ENCODE measurements at places on chromosomes 4 and X. TPM values are rescaled to one million over a fixed set of nuclear protein-coding genes. Genes with fewer than 3 reads are reported as not detected.
A peak's percentile ranks its signal among the peaks of the same experiment; 100 is the strongest.

DNA sequence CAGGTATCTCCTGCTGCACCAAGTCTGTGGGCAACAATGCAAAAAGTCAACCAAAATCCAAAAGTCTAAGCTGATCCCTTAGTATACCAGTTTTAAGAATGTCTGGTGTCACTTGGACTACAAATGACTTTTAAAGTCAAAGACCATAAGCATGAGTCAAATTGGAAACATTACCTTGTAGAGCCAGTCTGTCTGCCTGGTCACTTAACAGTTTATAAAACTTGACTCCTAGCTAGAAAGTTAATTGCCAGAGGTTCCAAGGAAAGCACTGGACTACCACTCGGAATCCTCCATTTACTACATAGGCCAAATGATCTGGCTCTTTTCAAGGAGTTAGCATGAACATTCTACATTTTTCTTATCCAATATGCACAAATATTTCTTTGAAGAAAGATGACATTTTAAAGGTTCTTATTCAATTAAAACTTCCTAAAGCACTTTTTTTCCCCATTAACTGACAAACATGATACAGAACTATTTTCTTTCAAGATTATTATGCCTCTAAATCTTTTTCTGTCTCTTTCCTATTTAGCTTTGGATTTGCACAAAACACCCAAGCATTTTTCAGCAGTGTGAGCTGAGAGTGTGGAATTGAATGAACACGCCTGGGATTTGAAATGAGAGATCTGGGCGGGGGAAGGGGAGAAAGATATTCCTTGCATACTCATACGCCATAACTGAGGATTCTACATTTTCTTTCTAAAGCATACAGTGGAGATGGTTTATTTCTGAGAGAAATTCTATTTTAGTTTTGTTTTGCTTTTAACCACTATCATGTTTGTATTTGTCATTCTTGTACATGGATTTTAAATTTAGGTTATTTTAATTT is 188.4 kb downstream of the SHROOM3 start:
- H3K27me3 ChIP-seq: no peaks in the 10 kb centered on the region
- peaks cover 49% of the 10 kb centered on the region for H3K4me1 ChIP-seq
- peak overlapping the region; percentile 98 for H3K27ac ChIP-seq
- DNase-seq: peak; percentile 85
- peak overlapping the region; percentile 55 for H3K4me3 ChIP-seq
- H3K36me3 ChIP-seq: no peaks in the 10 kb centered on the region

The TCEAL5 gene
- not detected for total RNA-seq

DNA sequence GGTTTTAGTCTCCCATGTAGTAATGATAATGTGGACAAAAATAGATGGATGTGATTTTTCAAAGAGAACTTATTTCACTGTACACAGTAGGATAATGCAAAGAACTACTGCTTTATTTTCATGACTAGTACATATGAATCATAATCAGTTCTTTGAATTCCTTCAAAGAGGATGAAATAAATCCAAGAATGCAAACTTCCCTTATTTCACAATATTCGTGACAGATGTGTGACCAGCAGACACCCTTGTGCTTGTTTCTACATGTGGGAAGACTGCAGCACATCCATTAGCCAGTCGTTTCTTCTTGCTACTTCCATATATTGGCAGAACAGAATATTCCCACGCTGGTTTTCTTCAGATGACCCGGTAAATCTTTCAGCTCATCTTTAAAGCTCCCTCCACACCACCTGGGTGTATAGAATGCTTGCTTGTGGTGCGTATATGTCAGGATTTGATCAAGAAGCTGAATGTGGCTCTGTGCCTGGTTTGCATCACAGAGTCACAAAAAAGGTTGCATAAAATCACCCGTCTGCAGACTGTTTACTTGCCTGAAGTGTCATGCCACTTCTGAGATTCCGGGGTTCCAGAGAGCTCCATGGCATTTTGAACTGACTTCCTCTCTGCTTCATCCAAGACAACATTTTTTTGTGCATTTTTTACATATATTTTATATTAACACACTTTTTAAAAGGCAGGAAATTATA is 47.7 kb upstream of the FAT4 start:
- no peak overlapping the region for H3K4me3 ChIP-seq
- H3K4me1 ChIP-seq: peaks cover 7% of the 10 kb centered on the region
- peak; percentile 60 for DNase-seq
- H3K36me3 ChIP-seq: no peaks in the 10 kb centered on the region
- H3K27me3 ChIP-seq: no peaks in the 10 kb centered on the region
- H3K27ac ChIP-seq: no peak overlapping the region

- H3K36me3 ChIP-seq: no peaks in the 10 kb centered on the region
- no peak for DNase-seq
- H3K4me1 ChIP-seq: peaks cover 22% of the 10 kb centered on the region
- H3K27ac ChIP-seq: no peak overlapping the region
These were observed 107.2 kb downstream of the ATP11C start for GRCh38 chrX:139825618-139826017.

GRCh38 chr4:26466578-26467270 is 23.6 kb downstream of the CCKAR start:
- H3K4me1 ChIP-seq: no peaks in the 10 kb centered on the region
- no peaks in the 10 kb centered on the region for H3K36me3 ChIP-seq
- no peaks in the 10 kb centered on the region for H3K27me3 ChIP-seq
- no peak overlapping the region for H3K27ac ChIP-seq
- no peak overlapping the region for H3K4me3 ChIP-seq

DNA sequence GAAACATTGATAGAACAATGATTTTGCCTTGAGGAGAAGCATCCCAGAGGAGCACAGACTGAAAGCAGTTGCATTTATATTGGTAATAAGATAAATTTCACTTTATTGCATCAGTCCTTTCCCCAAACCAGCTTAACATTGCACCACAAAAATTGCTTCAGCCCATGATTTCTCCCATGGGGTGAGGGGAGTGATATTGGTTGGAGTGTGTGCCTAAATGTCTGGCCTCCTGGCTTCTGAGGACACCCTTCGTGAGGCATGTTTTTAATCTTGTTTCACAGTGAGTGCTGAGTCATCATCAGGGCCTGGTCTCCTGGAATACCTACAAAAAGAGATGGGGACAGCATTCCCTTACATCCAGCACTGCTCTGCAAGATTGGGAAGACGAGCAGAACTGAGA is 487.9 kb downstream of the C4orf33 start:
- DNase-seq: no peak
- H3K27me3 ChIP-seq: no peaks in the 10 kb centered on the region
- H3K4me1 ChIP-seq: no peaks in the 10 kb centered on the region

GRCh38 chrX:20686256-20686655 is 419.5 kb upstream of the RPS6KA3 start:
- H3K27me3 ChIP-seq: 0 out of 2 replicates have a peak, but pooled peaks cover 7% of the 10 kb centered on the region
- H3K4me1 ChIP-seq: no peaks in the 10 kb centered on the region
- no peaks in the 10 kb centered on the region for H3K36me3 ChIP-seq
- DNase-seq: no peak

DNA sequence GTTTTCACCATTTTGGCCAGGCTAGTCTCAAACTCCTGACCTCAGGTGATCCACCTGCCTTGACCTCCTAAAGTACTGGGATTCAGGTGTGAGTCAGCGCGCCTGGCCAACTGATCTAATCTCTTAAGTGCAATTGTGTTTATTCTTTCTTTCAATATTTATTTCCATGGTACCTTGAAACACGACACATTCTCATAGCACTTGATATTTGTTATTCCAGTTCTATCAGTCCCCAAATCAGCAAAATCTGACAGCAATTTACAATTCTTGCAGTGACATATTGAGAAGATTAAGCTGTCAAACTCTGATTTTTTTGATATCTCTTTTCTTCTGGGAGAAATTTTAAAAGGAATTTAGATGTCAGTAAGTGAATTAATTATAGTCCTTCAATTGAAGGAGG is 218.1 kb upstream of the FAT4 start:
- H3K4me1 ChIP-seq: no peaks in the 10 kb centered on the region
- no peak overlapping the region for H3K27ac ChIP-seq
- DNase-seq: no peak
- no peaks in the 10 kb centered on the region for H3K27me3 ChIP-seq

GRCh38 chr4:185341841-185342240 is 53.9 kb downstream of the LRP2BP start:
- no peaks in the 10 kb centered on the region for H3K4me1 ChIP-seq
- no peak overlapping the region for H3K27ac ChIP-seq
- H3K27me3 ChIP-seq: no peaks in the 10 kb centered on the region
- peaks cover 2% of the 10 kb centered on the region for H3K36me3 ChIP-seq
- no peak overlapping the region for H3K4me3 ChIP-seq

DNA sequence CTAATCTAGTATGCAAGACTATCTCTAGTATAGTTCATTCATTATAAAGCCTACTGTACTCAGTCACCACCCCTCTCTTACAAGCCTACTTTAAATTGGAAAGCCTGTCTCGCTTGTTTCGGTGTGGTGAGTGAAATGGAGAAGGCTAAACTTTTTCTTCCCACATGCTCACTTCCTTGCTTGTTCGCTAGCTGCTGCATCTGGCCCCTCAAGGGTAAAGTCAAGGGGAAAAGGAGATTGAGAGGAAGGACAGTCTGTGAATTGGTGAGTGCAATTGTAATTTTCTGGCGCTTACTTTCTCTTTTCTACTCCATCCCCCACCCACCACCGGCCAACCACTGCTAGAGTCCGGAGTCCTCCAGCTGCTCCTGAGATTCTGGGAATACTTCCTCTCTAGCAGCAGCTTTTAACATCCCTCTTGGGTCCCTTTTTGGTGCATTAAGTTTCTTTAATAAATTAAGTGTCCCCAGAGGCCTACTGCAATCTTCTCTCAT is 12.1 kb upstream of the ARAP2 start:
- H3K27ac ChIP-seq: no peak overlapping the region
- H3K4me3 ChIP-seq: no peak overlapping the region
- H3K36me3 ChIP-seq: no peaks in the 10 kb centered on the region

DNA sequence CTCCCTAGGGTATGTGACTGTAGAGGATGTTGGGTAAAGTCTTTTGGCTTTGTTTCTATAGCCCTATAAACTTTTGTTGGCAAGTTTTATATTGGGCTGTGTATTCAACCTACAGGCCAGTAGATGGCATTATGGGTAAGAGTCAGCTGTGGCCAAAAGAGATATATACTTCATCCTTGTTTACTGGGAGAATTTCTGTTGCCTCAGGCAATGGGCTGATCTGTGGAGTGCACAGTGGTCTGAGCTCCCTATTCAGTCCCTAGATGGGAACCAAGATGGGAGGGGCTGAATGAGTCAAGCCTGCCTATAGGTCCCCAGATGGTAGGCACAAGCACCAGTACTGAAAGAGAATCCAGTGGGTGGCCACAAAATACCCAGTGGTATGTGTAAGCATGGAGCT is 580.6 kb downstream of the EPHA5 start:
- H3K4me1 ChIP-seq: 0 out of 2 replicates have a peak, but pooled peaks cover 12% of the 10 kb centered on the region
- no peaks in the 10 kb centered on the region for H3K27me3 ChIP-seq
- H3K36me3 ChIP-seq: no peaks in the 10 kb centered on the region
- no peak overlapping the region for H3K4me3 ChIP-seq
- DNase-seq: peak; percentile 83

- H3K4me1 ChIP-seq: no peaks in the 10 kb centered on the region
- H3K27ac ChIP-seq: no peak overlapping the region
- H3K27me3 ChIP-seq: no peaks in the 10 kb centered on the region
- DNase-seq: peak; percentile 10
- no peaks in the 10 kb centered on the region for H3K36me3 ChIP-seq
These were observed 15.0 kb upstream of the TRIM2 start for GRCh38 chr4:153189016-153189801.

GRCh38 chrX:118726396-118726795 is 1.0 kb upstream of the IL13RA1 start:
- H3K27ac ChIP-seq: peak overlapping the region; percentile 95
- H3K36me3 ChIP-seq: no peaks in the 10 kb centered on the region
- H3K4me1 ChIP-seq: peaks cover 66% of the 10 kb centered on the region
- peak overlapping the region; percentile 80 for H3K4me3 ChIP-seq
- DNase-seq: no peak

The CXCL3 gene
- total RNA-seq: 28.9 TPM

DNA sequence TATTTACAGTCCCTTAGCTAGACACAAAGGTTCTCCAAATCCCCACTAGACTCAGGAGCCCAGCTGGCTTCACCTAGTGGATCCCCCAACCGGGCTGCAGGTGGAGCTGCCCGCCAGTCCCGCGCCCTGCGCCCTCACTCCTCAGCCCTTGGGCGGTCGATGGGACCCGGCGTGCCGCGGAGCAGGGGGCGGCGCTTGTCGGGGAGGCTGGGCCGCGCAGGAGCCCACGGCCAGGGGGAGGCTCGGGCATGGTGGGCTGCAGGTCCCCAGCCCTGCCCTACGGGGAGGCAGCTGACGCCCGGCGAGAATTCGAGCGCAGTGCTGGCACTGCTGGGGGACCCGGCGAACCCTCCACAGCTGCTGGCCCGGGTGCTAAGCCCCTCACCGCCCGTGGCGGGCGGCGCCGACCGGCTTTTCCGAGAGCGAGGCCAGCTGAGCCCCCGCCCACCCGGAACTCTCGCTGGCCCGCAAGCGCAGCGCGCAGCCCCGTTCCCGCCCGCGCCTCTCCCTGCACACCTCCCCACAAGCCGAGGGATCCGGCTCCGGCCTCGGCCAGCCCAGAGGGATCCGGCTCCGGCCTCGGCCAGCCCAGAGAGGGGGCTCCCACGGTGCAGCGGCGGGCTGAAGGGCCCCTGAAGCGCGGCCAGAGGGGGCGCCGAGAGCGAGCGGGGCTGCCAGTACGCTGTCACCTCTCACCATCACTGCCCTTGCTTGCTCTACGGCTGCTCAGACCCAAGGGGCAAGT is 39.4 kb downstream of the WFS1 start:
- no peak overlapping the region for H3K27ac ChIP-seq
- no peak overlapping the region for H3K4me3 ChIP-seq
- peaks cover 10% of the 10 kb centered on the region for H3K4me1 ChIP-seq
- no peaks in the 10 kb centered on the region for H3K27me3 ChIP-seq
- no peaks in the 10 kb centered on the region for H3K36me3 ChIP-seq

GRCh38 chr4:41369680-41370079 is 113.0 kb downstream of the UCHL1 start:
- no peaks in the 10 kb centered on the region for H3K27me3 ChIP-seq
- no peaks in the 10 kb centered on the region for H3K36me3 ChIP-seq
- no peak overlapping the region for H3K4me3 ChIP-seq
- no peak overlapping the region for H3K27ac ChIP-seq

DNA sequence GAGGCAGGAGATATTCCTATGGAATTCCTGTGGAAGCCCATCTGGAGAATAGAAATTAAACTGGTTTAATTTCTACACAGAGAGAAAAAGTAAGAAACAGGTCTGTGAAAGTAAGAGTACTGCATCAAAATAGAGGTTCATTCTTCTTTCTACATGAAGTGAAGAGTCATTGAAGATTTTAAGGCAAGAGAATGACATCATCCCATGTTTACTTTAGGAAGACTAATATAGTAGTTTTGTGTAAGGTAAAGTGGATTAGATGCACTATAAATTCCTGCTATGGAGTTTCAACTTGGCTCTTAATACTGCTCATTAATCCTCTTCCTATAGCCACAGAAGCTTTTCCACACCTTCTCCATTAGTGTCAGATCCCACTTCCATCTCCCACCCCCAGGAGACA is 47.6 kb downstream of the CNGA1 start:
- no peaks in the 10 kb centered on the region for H3K27me3 ChIP-seq
- no peaks in the 10 kb centered on the region for H3K36me3 ChIP-seq
- H3K4me3 ChIP-seq: no peak overlapping the region
- peak; percentile 26 for DNase-seq
- H3K4me1 ChIP-seq: no peaks in the 10 kb centered on the region
- no peak overlapping the region for H3K27ac ChIP-seq

- no peak overlapping the region for H3K4me3 ChIP-seq
- no peaks in the 10 kb centered on the region for H3K27me3 ChIP-seq
- DNase-seq: no peak
- H3K36me3 ChIP-seq: no peaks in the 10 kb centered on the region
These were observed 74.8 kb upstream of the PACRGL start for GRCh38 chr4:20625426-20625825.

The PHKA1 gene
- total RNA-seq: 33.7 TPM

GRCh38 chr4:135365065-135365464 is 1163.5 kb upstream of the PABPC4L start:
- H3K4me1 ChIP-seq: no peaks in the 10 kb centered on the region
- DNase-seq: peak; percentile 41
- H3K27ac ChIP-seq: 0 out of 2 replicates have a peak overlapping the region, but pooled peaks have one; percentile 7
- no peak overlapping the region for H3K4me3 ChIP-seq
- no peaks in the 10 kb centered on the region for H3K36me3 ChIP-seq
- no peaks in the 10 kb centered on the region for H3K27me3 ChIP-seq

Data from PC-3 (cell line).